ENCODE measurements at places on chromosomes 7 and 10.

DNA sequence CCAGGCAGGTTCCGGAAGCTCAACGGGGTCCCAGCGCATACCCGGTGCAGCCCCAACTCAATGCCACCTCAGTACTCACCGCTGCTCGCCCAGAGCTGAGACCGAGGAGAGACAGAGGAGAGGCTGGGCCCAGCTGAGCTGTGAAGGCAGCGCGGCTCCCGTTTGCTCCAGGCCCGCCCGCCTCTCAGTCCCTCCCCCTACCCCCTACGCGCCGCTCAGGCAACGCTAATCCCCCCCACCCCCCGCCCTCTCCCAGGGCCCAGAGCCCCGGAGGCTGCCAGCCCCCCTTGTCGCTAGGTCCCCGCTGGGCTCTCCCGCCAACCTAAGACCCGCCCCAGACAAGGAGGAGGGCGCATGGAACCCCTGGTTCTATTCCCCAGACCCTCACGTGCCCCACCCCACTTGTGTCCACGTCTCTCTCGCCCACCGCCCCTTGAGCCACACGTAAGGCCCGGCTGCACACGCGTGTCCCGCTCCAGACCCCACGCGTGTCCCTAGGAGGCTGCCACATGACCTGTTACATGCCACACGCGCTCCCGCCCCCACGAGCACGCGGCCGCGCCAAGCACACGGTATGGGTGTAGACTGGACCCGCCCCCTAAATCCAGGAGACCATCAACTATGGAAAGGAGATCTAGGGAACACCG lies at the start of gene PSD:
Gene PSD, minus strand, starts transcription at position 164 of the 647 bp plus-strand sequence. CDS start 1,747 bp downstream, outside the sequence.
- DNase-seq, result no peak

GRCh38 chr7:463362-463781 lies 56.3 kb downstream of the PDGFA start:
- no peak for DNase-seq

DNA sequence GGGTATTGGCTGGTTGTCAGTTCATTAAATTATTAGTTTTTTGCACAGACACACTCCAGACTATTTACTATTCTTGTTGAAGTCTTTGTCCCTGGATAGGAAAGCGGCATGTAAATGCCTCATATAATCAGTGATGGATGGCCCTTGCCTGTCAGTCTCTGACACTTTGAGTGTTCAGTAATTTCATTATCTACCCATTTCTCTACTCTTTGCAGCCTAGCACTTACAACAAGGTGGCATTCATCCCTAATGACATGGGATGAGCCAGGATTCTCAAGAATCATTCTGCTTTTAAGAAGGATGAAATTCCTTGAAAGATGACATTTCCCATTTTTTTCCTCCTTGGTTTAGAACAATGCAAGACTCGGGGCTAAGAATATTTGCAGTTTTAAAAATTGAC lies 155.7 kb downstream of the SORCS3 start:
- DNase-seq, result no peak

- no peak for DNase-seq
These were observed 91.5 kb upstream of the KCND2 start for GRCh38 chr7:120181499-120181898.

DNA sequence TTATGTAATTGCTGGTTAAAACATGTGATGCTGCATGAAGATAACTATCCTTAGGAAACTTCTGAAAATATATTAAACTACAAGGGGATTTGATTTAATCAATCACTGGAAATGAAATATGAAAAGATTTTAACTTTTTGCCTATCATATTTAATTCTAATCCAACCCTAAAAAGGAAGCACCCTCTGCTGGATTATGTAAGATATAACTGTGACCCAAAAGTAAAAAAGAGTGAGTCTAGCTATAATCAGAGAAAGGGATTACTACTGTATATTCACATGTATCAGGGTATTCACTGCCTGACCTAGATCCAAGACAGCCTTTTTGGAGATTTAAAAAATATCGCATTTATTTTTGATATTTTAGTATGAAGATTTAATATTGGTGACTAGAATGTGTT lies 295.5 kb downstream of the MDFIC start:
- DNase-seq, result no peak

DNA sequence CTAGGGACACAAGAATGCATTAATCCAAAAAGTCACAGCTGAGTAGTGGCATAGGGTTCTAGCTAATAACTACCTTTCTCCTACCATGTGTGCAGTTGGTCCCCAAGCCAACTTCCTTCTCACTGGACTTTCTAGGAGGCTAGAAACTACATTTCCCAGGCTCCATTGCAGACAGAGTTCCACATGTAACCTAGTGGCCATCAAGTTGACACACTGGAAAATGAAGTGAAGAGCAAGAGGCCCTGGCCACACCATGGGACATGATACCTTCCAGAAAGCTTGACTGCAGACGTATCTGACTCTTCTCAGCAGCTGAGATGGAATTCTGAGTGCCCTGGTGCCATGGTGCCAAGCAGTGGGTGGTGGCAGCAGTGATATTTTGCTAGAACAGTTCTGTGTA lies 49.8 kb upstream of the TMEM273 start:
- DNase-seq, result no peak

GRCh38 chr7:134941185-134941900 lies 45.0 kb upstream of the AGBL3 start:
- no peak for DNase-seq

- DNase-seq, result no peak
These were observed 54.3 kb upstream of the PPP2R2D start for GRCh38 chr10:131846240-131847101.

DNA sequence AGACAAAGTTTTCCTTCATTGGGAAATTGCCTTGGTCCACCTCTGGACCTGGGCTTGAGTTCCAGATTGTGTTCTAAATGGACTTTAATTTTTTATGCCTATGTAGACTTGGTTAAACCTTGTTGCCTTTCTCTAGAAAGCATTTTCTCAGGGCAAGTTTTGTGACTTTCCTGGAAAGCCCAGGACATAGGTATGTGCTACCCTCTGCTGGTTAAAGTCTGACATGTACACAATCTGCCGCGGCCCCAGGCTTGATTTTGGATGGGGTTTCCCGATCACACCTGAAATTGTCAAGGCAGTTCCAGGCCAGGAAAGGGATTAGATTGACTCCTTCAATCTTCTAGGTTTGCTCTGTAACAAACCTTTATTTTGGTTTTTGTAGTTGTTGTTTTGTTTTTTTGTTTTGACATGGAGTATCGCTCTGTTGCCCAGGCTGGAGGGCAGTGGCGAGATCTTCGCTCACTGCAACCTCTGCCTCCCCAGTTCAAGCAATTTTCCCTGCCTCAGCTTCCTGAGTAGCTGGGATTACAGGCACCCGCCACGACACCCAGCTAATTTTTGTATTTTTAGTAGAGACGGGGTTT lies 14.1 kb upstream of the AKR1B10 start:
- peak; percentile 36 for DNase-seq

DNA sequence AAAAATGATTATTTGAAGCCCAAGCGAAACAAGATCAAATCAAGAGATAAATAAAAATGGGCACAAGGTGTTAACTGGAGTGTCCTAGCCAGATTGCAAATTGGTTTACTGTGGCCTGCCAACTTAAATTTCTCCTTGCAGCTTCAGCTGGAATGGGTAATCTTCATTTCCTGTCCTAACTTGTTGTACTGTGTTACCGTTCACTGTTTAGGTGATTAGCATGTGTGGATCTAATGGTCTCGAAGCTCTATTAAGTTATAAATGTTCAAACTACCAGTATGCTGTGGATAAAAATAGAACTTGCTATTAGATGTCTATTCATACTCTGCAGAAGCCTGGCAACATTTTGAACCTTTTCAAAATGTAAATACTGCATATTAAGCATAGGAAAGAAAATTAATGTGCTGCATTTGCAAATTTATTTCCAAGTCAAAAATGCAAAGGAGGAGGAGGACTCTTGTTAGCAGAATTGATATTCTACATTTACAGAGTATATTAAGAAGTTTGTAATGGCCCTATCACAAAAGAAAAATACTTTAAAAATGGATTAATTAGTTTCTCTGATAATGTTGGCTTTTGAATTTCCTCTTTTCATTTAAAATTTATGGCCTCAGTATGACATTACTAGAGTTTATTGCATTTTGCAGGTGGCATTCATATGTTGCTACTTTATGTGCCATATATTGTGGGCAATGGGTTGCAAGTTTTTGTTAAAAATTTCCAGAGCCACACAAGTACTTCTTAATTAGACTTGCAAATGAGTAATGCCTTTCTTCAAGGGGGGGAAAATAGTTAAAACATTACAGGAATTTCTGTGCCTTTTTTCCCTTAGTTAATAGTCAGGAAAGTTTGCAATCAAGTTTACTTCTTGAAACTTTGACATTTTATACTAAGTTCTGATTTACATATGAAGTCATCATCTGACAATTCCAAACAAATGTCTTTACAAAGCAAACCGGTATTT lies 92.1 kb downstream of the CABCOCO1 start:
- no peak for DNase-seq

DNA sequence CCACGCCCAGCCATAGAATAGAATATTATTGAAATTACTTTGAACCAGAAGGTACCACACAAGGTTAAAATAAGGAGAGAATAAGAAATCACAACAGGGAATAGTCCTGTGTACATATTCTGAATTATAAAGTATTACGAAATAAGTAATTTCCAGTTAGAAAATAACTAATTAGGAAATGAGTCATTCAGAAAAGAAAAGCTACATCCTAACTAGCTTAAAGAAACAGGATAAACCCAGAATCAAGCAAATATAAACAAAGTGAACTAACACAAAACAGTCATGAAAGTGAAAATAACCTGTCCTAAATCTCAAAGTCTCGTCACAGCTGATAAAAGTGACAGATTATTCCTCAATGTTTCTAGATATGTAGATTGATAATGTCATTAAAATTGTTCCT lies 74.8 kb upstream of the NEBL start:
- DNase-seq, result no peak

All from foreskin melanocyte (primary cell).